Activated T-helper 1 cell treated with anti-CD3 and anti-CD28 coated beads, Interleukin-12 subunit alpha, Interleukin-12 subunit beta, Interleukin-2, Interleukin-4 antibody, amounts not matched to agents 30 ng/mL and 10 ng/mL and 1 ng/mL, durations not matched to agents 14 hours and 24 hours and 36 hours (primary cell): ENCODE measurements at places on chromosomes 13 and 19. TPM values are rescaled to one million over a fixed set of nuclear protein-coding genes. Genes with fewer than 3 reads are reported as not detected.

Gene SPART
- 28.0 and 28.7 TPM in 2 replicates for total RNA-seq

Gene CLEC17A
- 0.13 TPM in 1 of 2 replicates, not detected in the other for total RNA-seq

Gene UPK1A
- total RNA-seq = 0.41 and 0.51 TPM in 2 replicates

Gene SLC25A41
- total RNA-seq = 0.24 and 0.31 TPM in 2 replicates

Gene ZNF91
- total RNA-seq = 20.5 and 22.4 TPM in 2 replicates

Gene PEX11G
- total RNA-seq = 1.4 and 1.5 TPM in 2 replicates

Gene ATP4B
- total RNA-seq = not detected in 2 replicates

Gene ZNF506
- 13.5 and 15.7 TPM in 2 replicates for total RNA-seq

Gene ZNF625
- total RNA-seq = 2.5 and 2.9 TPM in 2 replicates

Gene NCAN
- 0.20 TPM in 1 of 2 replicates, not detected in the other for total RNA-seq

Gene TMIGD2
- total RNA-seq = 11.0 and 13.2 TPM in 2 replicates

Gene NAPSA
- 15.8 and 16.4 TPM in 2 replicates for total RNA-seq
